Vagina (tissue), 2 donors: ENCODE measurements at places on chromosomes 4 and X. TPM values are rescaled to one million over a fixed set of nuclear protein-coding genes. Genes with fewer than 3 reads are reported as not detected.

Gene SLC7A11
- total RNA-seq, result 1.5 TPM

Gene GRIPAP1
- 27.5 TPM for total RNA-seq

Gene CTSO
- 14.5 TPM for total RNA-seq

Gene DIPK2B
- total RNA-seq, result 22.1 TPM

Gene CSAG1
- not detected for total RNA-seq

Gene TMEM144
- total RNA-seq, result 5.6 TPM

Gene SSX3
- not detected for total RNA-seq

Gene ARHGAP36
- total RNA-seq, result 2.0 TPM

Gene CT45A2
- not detected for total RNA-seq

Gene SSX4B
- total RNA-seq, result not detected

Gene WDR1
- 159 TPM for total RNA-seq

Gene ENPEP
- 5.2 TPM for total RNA-seq

Gene GLRA2
- total RNA-seq, result not detected

Gene PLS3
- total RNA-seq, result 382 TPM

- H3K27me3 ChIP-seq, result no peaks in the 10 kb centered on the region
- no peaks in the 10 kb centered on the region for H3K4me1 ChIP-seq
- DNase-seq, result no peak
- no peak overlapping the region for H3K27ac ChIP-seq
Observed at GRCh38 chr4:125346616-125347015, 31.9 kb downstream of the FAT4 start.

DNA sequence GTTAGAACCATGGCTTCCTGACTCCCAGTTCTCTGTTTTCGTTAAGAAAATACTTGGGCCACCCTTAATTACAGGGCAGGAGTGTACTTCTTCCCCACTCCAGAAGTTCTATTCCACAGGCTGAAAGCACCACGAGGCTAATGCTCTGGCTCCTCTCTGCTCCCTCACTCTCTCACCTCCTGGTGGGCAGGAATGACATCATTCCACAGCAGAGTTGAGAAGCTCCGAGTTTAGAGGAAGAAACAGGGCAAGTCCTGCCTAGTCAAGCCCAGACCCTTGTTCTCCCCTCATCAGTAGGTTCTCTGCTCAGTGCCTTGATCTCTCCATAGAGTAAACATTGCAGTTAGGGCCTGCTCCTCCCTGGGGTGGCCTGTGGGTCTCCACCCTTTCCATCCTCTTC, 343.8 kb upstream of the CLNK start:
- no peaks in the 10 kb centered on the region for H3K27me3 ChIP-seq
- DNase-seq, result no peak
- H3K4me1 ChIP-seq, result no peaks in the 10 kb centered on the region
- no peak overlapping the region for H3K4me3 ChIP-seq
- no peak overlapping the region for H3K27ac ChIP-seq

DNA sequence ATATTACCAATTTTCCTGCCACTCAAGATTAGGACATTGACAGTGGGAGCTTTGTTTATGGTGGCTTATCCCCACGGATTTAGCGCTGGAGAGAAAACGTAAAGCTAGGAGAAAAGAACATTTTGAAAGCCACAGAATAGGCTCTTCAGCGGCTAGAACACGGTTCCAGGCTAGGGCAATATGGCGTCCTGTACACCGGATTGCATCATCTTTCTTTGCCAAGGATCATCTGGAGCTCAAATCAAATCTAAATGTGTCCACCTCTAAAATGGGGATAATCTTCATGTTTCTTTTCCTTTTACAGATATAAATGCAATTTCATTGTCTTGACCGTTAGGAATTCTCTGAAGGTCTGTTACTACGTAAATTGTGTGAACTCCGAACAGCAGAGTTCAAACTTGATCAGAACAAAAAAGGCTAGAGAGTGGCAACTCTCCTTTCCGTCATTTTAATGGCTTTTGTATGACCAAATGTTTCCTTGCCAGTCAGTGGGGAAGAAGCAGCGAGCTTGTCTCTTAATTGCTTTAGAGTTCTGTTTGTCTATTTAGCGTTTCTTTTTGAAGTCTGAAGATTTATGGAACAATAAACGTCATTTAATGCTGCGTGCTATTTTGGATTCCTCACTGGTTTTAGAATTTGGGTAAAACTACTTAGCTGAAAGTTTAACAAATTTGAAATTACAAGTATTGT, 2.6 kb upstream of the WWC2 start:
- H3K4me3 ChIP-seq, result no peak overlapping the region
- no peaks in the 10 kb centered on the region for H3K36me3 ChIP-seq
- DNase-seq, result no peak
- H3K27ac ChIP-seq, result no peak overlapping the region

GRCh38 chrX:10360116-10360515, 203.3 kb downstream of the CLCN4 start:
- no peak overlapping the region for H3K27ac ChIP-seq
- no peaks in the 10 kb centered on the region for H3K36me3 ChIP-seq
- H3K27me3 ChIP-seq, result no peaks in the 10 kb centered on the region
- H3K4me1 ChIP-seq, result no peaks in the 10 kb centered on the region
- no peak for DNase-seq

DNA sequence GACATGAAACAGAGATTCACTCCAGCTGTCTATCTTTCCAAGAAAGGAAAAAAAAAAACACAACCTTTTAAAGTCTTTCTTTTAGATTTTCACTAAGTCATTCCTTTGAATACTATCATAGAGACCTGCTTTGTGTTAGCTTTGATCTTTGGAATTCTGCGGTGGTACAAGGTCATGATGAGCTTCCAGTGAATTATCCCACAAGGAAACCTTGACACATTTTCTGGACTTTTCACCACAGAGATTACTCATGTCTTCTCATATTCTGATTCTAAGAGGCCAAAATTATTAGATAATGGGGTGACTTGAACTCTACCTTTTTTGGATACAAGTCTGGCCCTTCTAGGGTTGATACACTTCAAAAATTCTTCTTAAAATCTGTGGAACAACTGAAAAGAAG, 201.6 kb downstream of the PACRGL start:
- no peaks in the 10 kb centered on the region for H3K27me3 ChIP-seq
- no peaks in the 10 kb centered on the region for H3K36me3 ChIP-seq
- H3K27ac ChIP-seq, result no peak overlapping the region
- DNase-seq, result no peak

DNA sequence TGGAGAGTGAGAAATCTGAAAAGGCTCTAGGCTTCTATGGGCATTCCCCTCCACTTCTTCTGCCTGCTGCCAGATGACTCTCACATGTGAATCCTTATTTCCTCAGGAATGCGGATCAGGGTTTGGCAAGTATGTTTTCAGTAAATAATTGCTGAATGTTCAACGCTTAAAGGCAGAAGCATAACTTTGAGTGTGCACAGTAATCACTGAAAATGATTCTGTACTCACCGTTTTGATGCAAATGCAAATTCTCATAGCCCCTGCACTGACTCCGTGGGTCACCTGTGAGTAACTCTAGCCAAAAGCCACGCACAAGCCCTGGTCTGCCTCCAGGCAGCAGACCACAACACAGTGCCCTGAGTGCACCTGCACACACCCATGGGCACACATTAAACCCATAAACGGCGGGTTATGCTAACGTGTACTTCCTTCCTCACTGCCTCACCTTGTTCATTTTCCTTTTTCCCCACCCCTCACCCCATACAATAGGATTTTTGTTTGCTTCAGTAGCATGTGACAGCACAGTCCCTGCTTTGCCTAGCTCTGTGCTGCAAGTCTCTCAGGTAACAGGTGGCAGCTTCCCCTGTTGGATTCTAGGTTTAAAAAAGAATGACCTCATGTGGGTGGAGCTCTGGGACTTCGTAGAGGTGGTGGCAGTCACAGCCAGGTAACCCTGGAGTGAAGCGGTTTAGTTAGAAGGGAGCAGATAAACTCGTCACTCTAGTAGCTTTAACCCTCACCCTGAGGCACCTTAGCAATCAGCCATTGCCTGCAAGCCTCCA, at the start of gene ARHGEF38:
TSS of gene ARHGEF38 (plus strand) at position 656 of the 782 bp plus-strand sequence. CDS start 146 bp downstream, outside the sequence.
- no peak for DNase-seq
- H3K4me1 ChIP-seq, result peaks cover 8% of the 10 kb centered on the region
- H3K27ac ChIP-seq, result no peak within 1 kb of the TSS
- no peaks in the 10 kb centered on the region for H3K27me3 ChIP-seq
- no peaks in the 10 kb centered on the region for H3K36me3 ChIP-seq

- peaks cover 22% of the 10 kb centered on the region for H3K4me1 ChIP-seq
- H3K36me3 ChIP-seq, result no peaks in the 10 kb centered on the region
- H3K27me3 ChIP-seq, result no peaks in the 10 kb centered on the region
- no peak for DNase-seq
- no peak overlapping the region for H3K4me3 ChIP-seq
Observed at GRCh38 chr4:1014291-1015167, 3.1 kb downstream of the FGFRL1 start.

- DNase-seq, result no peak
- H3K36me3 ChIP-seq, result no peaks in the 10 kb centered on the region
- no peaks in the 10 kb centered on the region for H3K4me1 ChIP-seq
- no peak overlapping the region for H3K27ac ChIP-seq
- H3K27me3 ChIP-seq, result no peaks in the 10 kb centered on the region
Observed at GRCh38 chr4:114108869-114109268, 129.4 kb upstream of the ARSJ start.

DNA sequence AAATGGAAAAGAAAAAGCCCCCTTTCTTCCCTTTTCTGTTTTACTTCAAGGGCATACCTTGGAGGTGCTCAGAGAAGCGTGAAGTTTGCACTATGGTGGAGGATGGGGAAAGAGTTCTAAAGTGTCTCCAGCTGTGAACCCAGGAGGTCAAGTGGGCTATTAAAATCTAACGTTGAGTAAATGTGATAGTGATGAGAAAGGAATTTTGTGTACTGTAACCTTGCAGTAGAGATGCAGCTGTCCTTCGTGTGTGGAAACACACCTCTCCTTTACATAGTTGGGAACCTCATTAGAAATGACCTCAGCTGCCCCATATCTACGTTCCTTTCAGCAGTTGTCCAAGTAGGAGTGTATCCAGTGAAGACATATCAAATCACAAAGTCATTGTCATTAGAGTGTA, 26.5 kb downstream of the ADH5 start:
- DNase-seq, result no peak
- H3K4me1 ChIP-seq, result no peaks in the 10 kb centered on the region
- no peaks in the 10 kb centered on the region for H3K36me3 ChIP-seq
- no peak overlapping the region for H3K27ac ChIP-seq

GRCh38 chrX:133818019-133818418, 167.4 kb downstream of the GPC3 start:
- no peak for DNase-seq
- H3K27ac ChIP-seq, result no peak overlapping the region
- H3K4me1 ChIP-seq, result no peaks in the 10 kb centered on the region
- H3K27me3 ChIP-seq, result no peaks in the 10 kb centered on the region
- no peaks in the 10 kb centered on the region for H3K36me3 ChIP-seq

GRCh38 chrX:45696736-45697135, 496.1 kb upstream of the DIPK2B start:
- no peak overlapping the region for H3K4me3 ChIP-seq
- H3K27me3 ChIP-seq, result no peaks in the 10 kb centered on the region
- H3K4me1 ChIP-seq, result no peaks in the 10 kb centered on the region

DNA sequence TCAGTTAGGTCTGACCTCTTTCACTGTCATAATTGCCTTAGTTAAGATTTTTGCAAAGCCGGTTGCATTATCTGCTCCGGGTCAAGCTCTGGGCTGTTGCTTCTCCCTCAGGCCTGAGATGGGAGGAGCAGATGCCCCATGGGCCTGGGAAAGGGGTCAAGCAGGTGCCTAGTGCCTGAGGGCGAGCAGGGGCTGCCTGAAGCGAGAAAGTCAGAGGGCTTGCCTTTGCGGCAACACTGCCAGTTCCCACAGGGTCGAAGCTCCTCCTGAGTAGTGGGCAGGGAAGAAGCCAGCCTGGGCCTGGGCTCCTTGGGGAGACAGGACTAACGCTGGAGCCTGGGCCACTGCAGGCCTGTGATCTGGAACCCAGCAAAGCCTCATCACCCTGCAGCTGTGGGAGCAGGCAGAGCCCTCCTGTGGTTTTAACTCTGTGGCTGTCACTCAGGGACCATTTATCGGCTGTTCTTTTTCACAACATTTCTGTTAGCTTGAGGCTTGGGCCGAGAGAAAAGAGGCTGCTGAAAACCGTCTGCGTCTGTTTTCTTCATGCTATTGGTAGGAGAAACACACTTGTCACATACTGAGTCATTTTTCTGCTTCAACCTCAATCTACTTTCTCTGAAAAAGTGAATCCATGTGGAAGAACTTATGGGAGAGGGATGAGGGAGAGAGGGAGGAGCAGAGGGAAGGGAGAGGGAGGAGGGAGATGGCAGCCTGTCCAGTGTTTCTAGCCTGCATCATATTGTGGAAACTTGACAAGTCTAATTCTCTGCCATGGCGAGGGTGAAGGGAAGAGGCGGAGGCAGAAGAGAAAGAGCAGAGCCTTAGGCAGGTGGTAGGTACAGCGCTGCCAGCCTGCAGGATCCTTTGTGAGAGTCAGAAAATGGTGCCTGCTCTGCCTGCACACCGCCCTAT, 68.4 kb downstream of the RHOH start:
- no peak for DNase-seq
- no peak overlapping the region for H3K4me3 ChIP-seq
- H3K4me1 ChIP-seq, result no peaks in the 10 kb centered on the region
- H3K27me3 ChIP-seq, result no peaks in the 10 kb centered on the region

DNA sequence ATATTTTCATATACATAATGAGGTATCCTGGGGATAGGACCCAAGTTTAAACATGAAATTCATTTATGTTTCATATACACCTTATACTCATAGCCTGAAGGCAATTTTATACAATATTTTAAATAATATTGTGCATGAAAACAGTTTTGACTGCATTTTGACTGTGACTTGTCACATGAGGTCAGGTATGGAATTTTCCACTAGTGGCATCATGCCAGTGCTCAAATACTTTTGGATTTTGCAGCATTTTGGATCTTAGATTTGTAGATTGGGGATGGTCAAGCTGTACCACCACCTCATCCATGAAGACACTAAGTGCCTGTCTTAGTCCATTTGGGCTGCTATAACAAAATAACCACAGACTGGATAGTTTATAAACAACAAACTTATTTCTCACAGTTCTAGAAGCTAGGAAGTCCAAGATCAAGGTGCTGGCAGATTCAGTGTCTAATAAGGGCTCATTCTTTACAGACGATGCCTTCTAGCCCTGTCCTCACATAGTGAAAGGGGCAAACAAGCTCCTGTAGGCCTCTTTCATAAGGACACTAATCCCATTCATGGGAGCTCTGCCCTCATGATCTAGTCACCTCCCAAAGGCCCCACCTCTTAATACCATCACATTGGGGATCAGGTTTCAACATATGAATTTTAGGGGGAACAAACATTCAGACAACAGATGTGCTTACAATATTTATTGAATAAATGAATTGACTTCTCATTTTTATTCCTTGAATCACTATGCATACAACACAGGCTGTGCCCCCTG, 9.4 kb downstream of the NUDT6 start:
- H3K27me3 ChIP-seq, result no peaks in the 10 kb centered on the region
- no peak for DNase-seq
- no peak overlapping the region for H3K27ac ChIP-seq
- H3K36me3 ChIP-seq, result no peaks in the 10 kb centered on the region
- H3K4me1 ChIP-seq, result peaks cover 6% of the 10 kb centered on the region
- no peak overlapping the region for H3K4me3 ChIP-seq

- H3K36me3 ChIP-seq, result no peaks in the 10 kb centered on the region
- H3K27ac ChIP-seq, result no peak overlapping the region
- H3K4me3 ChIP-seq, result no peak overlapping the region
- H3K27me3 ChIP-seq, result no peaks in the 10 kb centered on the region
- H3K4me1 ChIP-seq, result no peaks in the 10 kb centered on the region
- DNase-seq, result no peak
Observed at GRCh38 chr4:57200799-57201327, 90.7 kb upstream of the IGFBP7 start.
